Fibroblast of lung (primary cell): ENCODE measurements at places on chromosomes 16 and 17. TPM values are rescaled to one million over a fixed set of nuclear protein-coding genes. Genes with fewer than 3 reads are reported as not detected.

GRCh38 chr16:56310690-56311089 lies 114.7 kb downstream of the AMFR start:
- DNase-seq, result no peak

DNA sequence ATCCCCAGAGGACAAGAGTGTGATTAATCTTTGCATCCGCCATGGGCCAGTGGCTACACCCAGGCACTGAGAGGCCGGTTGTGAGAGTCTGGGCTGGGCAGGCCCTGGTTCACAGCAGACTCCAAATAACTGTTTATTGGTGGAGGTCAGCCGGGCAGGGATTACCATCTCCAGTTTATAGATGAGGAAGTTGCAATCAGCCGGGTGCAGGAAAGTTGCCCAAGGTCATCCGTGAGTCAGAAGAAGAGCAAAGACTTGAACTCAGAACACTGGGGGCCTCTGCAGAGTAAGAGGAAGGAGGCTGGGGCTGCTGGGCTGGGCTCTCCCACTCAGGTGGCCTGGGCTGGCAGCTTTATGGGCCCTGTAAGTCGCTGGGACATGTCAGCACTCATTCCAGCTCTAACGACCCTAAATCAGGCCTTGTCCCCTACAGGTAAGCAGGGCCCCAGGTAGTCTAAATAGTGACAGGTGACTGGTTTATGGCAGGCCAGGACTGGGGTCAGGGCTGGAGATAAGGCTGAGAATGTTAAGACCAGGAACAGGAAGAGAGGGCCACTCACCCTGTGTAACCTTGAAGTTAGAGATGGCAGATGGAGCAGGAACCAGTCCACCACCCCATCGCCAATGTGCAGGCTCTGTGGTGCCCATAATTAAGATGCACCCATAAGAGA lies 2.1 kb upstream of the CA4 start:
- DNase-seq, result no peak

GRCh38 chr16:23107936-23108335 lies 41.3 kb downstream of the USP31 start:
- DNase-seq, result peak; percentile 42

DNA sequence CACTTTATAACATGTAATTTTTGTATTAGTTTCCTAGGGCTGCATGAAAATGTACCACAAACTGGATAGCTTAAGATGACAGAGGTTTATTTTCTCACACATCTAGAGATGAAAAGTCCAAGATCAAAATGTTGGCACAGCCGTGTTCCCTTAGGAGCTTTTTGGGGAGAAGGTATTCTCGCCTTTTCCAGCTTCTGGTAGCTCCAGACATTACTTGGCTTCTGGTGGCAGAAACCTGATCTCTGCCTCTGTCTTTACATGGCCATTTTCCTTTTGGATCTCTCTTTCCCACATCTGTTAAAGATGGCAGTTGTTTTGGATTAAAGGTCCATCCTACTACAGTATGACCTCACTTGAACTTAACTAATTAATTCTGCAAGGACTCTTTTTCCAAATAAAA lies 885.7 kb upstream of the CDH8 start:
- no peak for DNase-seq

The CD300H gene
- not detected in 2 replicates for total RNA-seq

The MMP25 gene
- total RNA-seq, result not detected in 2 replicates

The PRAC1 gene
- not detected in 2 replicates for total RNA-seq

DNA sequence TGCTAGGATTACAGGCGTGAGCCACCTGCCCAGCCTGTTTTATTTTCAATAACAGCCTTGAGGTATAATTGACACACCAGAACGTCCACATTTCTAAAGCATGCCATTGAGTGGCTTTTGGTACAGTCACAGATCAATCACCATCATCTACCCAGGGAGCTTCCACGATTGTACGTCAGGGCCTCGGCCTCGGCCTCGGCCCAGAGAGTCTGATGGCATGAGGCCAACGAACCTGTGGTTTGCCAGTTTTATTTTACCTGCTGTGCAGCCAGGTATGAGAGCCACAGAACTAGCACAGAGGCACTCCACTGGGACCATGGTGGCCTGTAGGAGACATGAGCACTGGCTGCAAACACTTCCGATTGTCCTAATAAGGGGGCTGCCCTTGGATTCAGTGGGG lies 8.3 kb downstream of the UBALD1 start:
- no peak for DNase-seq

DNA sequence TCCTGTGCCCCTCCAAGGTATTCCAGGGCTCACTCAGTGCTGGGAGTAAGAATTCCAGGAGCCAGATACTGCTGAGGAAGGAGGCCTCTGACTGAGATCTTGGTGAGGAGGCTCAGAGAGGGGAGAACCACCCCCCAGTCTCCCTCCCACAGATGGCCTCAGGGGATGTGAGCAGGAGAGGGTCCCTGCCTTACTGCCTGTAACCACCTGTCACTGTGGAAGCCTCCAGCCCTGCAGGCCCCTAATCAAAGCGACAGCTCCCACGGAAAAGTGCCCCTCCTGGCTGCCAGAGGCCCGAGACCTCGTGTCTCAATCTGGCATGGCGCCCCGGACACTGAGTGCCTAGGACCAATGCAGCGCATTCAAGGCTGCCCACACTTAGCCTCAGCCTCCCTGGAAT lies 7.7 kb upstream of the C17orf113 start:
- DNase-seq, result no peak

The PCYT2 gene
- 31.6 and 65.6 TPM in 2 replicates for total RNA-seq

DNA sequence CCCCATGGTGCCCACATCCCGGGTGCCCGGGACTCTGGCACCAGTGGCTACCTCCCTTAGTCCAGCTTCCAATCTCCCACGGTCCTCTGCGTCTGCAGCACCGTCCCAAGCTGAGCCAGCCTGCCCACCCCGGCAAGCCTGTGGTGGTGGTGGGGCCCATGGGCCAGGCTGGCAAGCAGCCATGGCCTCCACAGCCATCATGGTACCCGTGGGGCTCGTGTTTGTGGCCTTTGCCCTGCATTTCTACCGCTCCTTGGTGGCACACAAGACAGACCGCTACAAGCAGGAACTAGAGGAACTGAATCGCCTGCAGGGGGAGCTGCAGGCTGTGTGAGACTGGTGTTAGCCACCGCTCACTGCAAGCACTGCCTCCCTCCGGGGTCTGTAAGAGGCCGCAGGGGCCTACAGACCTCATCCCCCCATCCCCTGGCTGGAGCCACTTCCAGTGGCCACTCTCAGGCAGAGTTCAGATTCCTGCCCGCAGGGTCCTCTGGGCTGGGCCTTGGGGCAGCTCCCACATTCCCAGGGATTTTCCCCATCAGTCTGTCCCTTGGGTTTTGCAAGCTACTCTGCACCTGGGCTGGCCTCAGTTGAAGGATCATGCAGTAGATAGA lies 3.9 kb upstream of the SETD1A start:
- peak; percentile 67 for DNase-seq

DNA sequence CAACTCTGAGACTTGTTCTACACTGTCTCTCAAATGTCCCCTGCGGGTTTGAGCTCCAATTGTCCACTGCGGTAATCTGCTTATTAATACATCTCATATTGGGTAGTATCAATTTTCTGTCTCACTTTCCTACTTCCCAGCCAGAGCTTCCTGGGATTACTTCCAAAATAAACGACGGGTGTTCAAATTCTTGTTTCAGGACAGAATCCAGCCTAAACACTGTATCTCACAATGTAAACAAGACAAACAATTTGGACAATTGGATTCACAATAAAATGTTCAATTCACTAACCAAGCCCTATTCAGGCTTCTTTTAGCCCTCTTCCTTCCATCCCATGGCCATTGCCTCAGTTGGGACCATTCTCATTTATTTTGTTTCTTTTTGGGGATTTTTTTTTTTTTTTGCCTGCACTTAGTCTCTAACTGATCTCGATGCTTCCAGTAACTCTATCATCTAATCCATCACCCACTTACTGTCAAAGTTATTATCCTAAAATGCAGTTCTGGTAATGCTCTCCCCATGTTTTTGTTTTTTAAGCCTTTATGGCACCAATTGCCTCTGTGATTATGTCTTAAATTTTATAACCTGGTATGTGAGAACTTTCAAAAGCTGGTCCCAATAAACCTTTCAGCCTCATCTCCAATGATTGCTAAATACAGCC lies 2.0 kb upstream of the VAT1L start:
- no peak for DNase-seq

GRCh38 chr17:47278561-47278960 lies 24.9 kb downstream of the ITGB3 start:
- no peak for DNase-seq

DNA sequence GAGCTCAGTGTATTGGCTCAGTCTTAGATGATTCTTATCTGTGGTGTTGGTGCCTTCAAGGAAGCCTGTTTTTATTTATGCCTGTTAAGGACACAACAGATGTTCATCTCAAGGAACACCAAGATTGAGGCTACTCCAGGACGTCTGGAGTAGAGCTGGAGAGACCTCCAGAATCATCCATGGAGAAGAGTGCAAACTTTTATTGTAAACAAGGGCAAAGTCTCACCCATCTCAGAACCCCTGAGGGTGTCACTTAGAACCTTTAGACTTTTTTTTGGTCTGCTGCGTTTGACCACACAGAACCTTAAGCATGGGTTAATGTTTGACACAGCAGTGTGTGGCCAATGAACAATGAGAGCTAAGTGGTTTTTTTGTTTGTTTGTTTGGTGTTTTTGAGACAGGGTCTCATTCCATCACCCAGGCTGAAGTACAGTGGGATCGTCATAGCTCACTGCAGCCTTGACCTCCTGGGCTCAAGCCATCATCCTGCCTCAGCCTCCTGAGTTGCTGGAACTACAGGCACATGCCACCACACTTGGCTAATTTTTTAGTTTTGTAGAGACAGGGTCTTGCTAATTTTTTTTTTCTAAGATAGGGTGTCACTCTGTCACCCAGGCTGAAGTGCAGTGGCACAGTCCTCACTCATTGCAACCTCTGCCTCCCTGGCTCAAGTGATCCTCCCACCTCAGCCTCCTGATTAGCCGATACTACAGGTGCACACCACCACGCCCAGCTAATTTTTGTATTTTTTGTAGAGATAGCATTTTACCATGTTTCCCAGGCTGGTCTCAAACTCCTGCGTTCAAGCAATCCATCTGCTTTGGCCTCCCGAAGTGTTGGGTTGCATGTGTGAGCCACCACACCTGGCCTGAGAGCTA lies 16.3 kb downstream of the SLC47A1 start:
- DNase-seq, result no peak

DNA sequence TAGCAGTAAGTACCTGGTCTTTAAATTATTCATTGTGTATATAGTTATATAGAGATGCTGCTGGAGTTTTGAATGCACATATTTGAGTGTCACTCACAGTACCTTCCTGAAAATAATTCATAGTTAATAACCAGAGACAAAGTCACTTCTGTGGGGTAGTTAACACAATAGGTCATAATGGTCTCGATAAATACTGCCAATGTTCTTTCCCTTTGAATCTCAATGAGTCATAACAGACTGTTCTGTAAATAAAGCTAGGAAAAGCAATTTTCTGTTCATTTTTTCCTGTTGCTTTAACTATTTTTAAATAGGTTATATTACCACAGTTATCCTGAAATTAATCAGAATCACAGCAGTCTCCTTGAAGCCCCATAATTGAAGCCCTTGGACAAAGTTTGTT lies 87.2 kb downstream of the MAP2K4 start:
- DNase-seq, result peak; percentile 44

- no peak for DNase-seq
These were observed 14.2 kb downstream of the CLCN7 start for GRCh38 chr16:1460602-1461138.

- DNase-seq, result no peak
These were observed 16.2 kb downstream of the CHP2 start for GRCh38 chr16:23771027-23771426.

The DRC3 gene
- total RNA-seq, result 0.26 and 0.33 TPM in 2 replicates

- no peak for DNase-seq
These were observed 55.3 kb downstream of the SKAP1 start for GRCh38 chr17:48374650-48375230.

- no peak for DNase-seq
These were observed 15.9 kb downstream of the EPOP start for GRCh38 chr17:38658741-38659345.

GRCh38 chr16:60107437-60107836 lies 1373.3 kb upstream of the GOT2 start:
- DNase-seq, result peak; percentile 86

GRCh38 chr16:88628512-88628974 lies 9.8 kb upstream of the IL17C start:
- no peak for DNase-seq

The FLOT2 gene
- 39.8 and 48.9 TPM in 2 replicates for total RNA-seq

The NPB gene
- total RNA-seq, result 0.51 and 0.83 TPM in 2 replicates

- no peak for DNase-seq
These were observed 9.6 kb upstream of the AKAP10 start for GRCh38 chr17:19986941-19987861.

DNA sequence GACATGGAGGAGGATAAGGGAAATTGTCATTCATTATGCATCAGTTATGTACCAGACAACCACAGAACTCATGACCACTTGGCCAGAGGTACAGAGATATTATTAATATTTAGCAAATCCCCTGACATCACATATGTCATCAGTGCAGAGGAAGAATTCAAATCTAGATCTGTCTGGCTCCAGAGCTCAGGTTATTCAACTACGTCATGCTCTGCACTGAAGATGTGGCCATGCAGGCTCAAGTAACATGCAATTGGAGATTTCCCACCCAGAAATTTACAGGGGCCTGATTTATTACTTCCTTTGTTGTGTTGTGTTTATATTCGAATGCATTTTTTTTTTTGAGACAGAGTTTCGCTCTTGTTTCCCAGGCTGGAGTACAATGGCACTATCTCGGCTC lies 224.3 kb downstream of the HS3ST4 start:
- DNase-seq, result no peak

The TBC1D3B gene
- total RNA-seq, result 1.8 and 2.3 TPM in 2 replicates

DNA sequence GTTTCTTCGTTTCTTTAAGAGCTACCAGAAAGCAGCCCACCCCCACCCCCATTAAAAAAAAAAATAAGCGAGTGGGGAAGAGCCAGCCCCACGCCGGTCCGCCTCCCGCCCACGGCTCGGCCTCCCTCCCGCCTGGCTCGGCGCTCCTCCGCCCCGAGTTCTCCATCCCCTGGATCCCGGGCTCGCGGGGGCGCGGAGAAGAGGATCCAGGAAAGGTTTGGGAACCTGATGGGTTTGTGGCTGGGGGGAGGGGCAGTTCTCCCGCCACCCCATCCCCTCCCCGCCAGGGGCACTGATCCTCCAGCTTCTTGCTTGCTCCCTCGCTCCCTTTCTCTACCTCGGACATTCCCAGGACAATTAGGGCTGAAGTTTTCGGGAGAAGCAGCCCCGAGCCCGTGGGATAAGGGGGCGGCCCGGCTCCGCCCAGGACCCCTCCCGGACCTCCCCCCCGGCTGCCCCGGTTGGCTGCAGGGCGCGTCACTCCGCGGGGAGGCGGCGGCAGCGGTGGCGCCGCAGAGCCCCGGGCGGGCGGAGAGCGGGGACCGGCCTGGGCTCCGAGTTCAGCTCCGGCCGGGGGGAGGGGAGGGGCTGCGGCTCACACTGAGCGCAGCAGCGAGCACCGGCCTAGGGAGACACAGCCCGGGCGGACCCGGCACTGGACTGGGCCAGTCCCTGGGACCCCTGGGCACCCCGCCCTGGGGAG lies 1.0 kb upstream of the SALL1 start:
- peak; percentile 91 for DNase-seq

The RNF151 gene
- total RNA-seq, result not detected in 2 replicates

The MYOCD gene
- 0.17 and 0.26 TPM in 2 replicates for total RNA-seq

GRCh38 chr16:23394141-23394831 lies 58.7 kb downstream of the COG7 start:
- DNase-seq, result no peak

- no peak for DNase-seq
These were observed 106.3 kb downstream of the HS3ST3A1 start for GRCh38 chr17:13495423-13495822.
